NCI-H524 treated with DMSO at 0.1 percent for 48 hours (cell line): ENCODE measurements at places on chromosomes 5 and 9.

GRCh38 chr5:119897537-119898370, 268.4 kb downstream of the FAM170A start:
- no peak for DNase-seq

DNA sequence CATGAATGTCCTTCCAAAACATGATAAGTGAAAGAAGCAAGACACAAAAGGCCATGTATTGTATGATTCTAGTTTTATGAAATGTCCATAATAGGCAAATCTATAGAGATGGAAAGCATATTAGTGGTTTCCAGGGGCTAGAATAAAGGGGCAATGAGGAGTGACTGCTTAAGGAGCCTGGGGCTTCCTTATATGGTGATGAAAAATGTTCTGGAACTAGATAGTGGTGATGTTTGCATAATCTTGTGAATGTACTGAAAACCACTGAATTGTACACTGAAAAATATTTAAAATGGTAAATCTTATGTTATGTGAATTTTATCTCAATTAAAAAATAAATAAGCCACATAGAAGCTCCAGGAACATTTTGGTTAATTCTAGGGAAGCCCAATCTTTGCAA, 144.4 kb upstream of the ANKRD55 start:
- DNase-seq: no peak

GRCh38 chr9:123450996-123451395, 95.0 kb downstream of the CRB2 start:
- no peak for DNase-seq

DNA sequence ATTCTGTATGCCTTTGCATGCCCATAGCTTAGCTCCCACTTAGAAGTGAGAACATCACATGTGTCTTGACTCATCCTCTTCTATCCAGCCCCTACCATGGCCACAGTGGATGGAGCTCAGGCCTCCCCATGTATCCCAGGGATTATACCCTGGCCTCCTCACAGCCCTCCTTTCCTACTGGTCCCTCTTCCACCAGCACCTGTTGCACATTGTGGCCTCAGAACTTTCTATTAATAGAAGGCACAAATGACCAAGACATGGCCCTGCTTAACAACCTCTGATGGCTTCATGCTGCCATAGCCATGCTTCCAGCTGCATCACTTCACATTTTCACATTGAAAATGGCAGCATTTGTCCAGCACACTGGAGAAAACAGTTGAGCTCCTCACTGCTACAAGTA, 315.4 kb downstream of the CDK5RAP2 start:
- no peak for DNase-seq

DNA sequence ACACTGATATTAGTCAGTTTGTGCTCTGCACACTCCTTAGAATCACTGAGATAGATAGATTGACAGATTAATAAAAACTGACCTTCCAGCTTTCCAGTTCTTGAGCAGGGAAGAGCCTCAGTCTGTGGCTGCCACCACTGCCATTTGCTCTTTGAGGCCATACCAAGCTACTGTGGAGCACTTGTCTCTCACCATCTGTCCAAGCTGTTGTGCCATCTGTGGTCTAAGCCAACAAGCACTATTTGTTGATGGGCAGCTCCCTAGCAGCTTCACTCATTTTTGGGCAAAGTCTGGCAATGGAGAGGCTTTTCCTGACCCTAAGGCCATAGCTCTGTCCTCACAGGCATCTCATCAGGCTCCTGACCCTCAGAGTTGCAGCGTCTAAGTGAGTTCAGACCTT, 30.4 kb downstream of the HTR1A start:
- peak; percentile 95 for DNase-seq

DNA sequence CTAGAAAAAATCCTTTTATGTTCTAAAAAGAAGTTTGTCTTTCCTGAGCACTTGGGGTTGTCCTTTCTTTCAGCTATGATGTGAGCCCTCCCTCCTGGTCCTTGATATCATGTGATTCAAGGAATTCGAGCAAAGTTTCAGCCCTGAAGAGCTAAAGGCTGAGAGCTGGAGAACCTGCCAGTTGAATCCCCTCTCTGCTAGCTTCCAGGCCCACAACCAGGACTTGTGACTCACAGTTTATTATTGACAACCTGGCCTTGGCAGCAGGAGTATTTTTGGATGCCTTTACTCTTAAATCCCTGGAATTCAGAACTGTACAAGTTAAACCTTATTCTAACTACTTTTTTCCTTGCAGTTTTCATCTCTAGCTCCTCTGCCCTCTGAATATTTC, 182.8 kb downstream of the SPOCK1 start:
- DNase-seq: no peak

DNA sequence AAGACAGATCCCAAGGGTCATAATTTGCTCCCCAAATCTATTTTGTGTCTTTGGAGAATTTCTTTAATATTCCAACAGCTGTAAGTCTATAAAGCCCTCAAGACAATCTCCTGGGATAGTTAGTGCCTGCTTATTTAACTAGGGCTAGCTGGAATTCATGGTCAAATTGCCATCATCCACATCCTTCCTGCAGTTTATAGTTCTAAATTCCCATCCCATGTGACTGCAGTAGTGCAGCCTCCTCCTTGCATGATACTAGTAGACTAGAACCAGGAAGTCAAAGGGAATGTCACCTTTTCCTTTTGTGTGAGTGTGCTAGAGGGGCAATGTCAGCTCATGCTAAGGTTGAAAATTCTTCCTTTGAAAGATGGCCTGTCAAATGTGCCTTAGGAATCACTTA, 214.8 kb upstream of the PIK3R1 start:
- no peak for DNase-seq

GRCh38 chr5:1885868-1886845, 3.4 kb upstream of the IRX4 start:
- DNase-seq: no peak

- DNase-seq: no peak
These were observed 7.9 kb downstream of the TMEM167A start for GRCh38 chr5:83069096-83069799.

GRCh38 chr9:79477955-79478771, 93.6 kb upstream of the TLE4 start:
- no peak for DNase-seq
